ENCODE measurements at places on chromosomes 3 and 15.

- no peak for DNase-seq
Measured at GRCh38 chr3:55157731-55158130, 229.9 kb upstream of the LRTM1 start.

DNA sequence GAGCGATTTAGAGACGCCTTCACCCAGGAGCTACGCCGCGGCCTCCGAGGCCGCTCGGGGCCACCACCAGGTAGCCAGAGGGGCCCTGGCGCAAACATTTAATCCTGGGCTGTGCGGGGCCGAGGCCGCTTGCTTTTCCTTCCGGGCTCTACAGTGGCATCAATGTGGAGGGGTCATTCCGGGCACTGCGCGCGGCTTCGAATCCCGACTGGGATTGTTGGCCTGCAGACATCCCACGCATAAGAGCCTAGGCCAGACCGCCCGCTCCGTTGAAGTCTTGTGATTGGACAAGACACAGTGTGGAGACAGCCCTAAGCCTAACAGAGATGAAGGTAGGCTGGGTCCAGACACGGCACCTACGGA, 568 bp upstream of the NCBP2 start:
- no peak for DNase-seq

DNA sequence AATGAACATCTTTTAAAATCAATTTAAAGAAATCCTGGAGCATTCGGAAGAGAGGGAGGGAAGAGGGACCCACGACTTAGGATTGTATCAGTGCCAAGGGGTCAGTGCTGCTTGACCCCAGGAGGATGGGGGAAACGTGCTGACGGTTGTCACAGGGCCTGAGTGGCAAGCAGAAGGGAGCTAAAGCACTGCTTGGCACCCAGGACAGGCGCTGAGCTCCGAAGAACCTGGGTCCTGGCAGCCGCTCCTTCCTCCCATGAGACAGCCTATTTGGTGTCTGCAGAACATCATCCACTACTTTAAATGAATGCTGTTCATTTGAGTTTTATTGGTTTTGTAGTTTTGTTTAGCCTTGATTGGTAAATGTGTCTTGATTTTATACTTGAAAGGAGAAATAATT, 54.5 kb downstream of the RGMA start:
- no peak for DNase-seq

- no peak for DNase-seq
Measured at GRCh38 chr3:145490088-145491048, 670.6 kb downstream of the PLOD2 start.

DNA sequence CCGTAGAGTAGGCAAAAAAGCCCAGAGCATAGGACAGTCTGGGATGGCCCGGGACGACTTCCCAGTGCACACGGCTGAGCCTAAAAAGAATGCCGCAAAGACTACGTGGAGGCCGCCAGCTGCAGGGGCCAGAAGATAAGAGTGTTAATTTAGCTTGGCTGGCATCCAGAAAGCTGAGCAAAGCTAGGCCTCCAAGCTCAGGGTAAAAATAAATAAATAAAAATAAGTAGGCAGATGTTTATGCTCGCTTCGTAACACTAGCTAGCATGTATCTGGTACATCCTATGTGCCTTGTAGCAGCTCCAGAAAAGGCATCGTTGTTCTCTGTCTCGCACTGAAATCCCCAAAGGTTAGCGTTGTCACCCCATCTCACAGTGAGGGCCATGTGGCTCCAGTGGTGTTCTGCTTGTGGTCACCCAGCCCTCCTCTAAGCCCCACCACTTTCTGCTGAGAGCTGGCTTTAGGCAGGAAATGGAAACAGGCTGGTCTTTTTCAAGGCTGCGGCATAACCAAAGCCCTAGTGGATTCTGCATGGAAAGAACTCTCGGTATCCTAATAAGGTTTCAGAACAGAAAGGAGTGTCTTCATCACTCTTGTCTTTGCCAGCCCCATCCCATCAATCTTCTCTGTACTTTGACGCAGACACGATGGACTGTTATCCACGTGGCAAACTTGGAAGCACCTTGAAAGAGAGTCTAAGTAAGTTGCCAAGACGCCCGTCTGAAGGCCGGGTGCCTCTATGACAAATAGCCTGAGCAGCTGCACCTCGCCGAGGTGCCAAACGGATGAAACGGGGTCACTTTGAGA, 58.1 kb upstream of the MEF2A start:
- no peak for DNase-seq

DNA sequence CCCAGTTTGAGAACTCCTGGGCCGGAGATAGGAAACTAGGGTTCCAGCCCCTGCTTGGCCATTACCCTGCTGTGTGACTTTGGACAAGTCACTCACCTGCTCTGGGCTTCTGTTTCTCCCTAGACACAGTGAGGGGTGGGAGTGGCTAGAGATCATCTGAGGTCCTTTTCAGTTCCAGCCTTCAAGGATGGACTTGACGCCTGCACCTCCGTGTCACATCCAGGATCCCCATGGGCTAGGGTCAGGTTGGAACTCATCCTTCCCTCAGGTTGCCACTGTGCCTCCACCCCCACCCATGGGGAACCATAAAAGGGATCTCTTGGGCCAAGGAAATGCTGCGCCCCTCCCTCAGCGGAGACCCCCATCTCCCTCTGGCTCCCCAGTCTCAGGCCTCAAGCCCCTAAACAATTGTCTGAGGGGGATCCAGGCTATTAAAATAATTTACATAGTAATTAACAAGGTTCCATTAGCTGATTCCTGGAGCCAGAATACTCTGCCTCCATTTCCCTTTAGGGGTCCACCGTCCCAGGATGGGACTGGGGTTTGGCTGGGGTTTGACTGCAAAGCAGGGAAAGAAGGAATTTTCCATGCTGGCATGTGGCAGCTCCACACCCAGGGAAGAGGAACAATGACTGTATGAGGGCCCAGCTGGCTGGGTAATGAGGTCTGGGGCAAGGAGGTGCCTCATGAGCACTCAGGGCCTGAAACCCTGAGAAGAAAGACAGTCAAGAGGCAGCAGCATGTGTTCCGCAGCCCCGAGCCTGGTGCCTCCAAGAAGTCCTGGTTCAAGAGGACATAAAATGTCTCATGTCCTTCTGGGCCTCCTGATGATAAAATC, 177.7 kb downstream of the SMAD6 start:
- no peak for DNase-seq
